Stimulated activated CD8-positive, alpha-beta memory T cell treated with anti-CD3 and anti-CD28 coated beads, Interleukin-7, amount 100 ng/mL, for 24 hours (primary cell): ENCODE measurements at places on chromosomes 1 and 21.

- no peak for DNase-seq
These were observed at the start of gene FCER1G for GRCh38 chr1:161215076-161215475. Gene FCER1G (plus strand): TSS chr1:161215295. CDS start chr1:161215322, 27 bp downstream.

DNA sequence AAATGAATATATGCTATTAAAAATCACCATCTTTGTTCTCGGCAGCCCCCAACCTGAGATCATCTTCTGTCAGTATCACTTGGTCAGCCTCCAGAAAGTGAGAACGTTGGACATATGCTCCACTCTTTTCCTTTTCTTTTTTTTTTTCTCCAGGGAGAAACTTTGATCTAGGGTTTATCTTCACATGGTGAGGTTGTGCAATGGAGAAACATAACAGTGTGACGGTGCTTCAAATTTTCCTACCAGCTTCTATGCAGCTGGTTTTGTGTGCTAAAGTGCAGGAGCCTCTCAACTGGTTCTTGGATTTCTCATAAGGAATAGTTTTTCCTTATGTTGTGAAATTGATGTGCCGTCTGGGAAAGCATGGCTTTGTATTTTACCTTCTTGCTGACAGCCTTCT, 1202.9 kb downstream of the NCAM2 start:
- no peak for DNase-seq

- no peak for DNase-seq
These were observed 30.0 kb downstream of the PODN start for GRCh38 chr1:53091841-53092645.

DNA sequence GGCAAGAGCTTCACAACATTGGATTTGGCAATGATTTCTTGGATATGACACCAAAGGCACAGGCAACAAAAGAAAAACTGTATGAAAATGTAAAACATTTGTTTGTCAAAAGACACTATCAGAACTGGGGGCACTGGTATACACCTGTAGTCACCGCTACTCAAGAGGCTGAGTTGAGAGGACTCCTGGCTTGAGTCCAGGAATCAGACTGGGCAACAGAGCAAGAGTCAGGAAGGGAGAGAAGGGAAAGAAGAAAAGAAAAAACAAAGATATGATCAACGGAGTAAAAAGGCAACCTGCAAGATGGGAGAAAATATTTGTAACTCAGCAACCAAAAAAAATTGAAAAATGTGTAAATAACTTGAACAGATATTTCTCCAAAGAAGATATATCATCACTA, 6.0 kb upstream of the TUT4 start:
- no peak for DNase-seq

GRCh38 chr1:233290396-233291034, 5.0 kb downstream of the PCNX2 start:
- no peak for DNase-seq

- no peak for DNase-seq
These were observed 165.8 kb upstream of the CAMK1G start for GRCh38 chr1:209417761-209418160.

- no peak for DNase-seq
These were observed 47.9 kb downstream of the SLC19A1 start for GRCh38 chr21:45494135-45494850.

DNA sequence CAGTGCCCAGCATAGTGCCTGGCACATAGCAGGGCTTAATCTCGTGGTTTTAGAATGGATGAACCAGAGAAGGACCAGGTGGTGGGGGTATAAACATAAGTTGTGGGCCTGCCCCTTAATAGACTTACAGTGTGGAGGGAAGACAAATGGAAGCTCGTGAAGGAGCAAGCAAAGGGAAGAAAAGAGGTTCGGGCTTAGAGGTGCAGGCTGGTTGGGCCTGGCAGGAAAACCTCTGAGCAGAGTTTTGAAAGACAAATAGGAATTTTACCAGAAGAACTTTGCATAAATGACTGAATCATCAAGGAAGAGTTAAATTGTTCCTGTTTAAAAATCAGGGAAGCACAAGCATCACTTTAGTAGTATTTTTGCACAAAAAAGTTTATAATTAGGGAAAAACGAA, 4.5 kb downstream of the RHOU start:
- DNase-seq: no peak

DNA sequence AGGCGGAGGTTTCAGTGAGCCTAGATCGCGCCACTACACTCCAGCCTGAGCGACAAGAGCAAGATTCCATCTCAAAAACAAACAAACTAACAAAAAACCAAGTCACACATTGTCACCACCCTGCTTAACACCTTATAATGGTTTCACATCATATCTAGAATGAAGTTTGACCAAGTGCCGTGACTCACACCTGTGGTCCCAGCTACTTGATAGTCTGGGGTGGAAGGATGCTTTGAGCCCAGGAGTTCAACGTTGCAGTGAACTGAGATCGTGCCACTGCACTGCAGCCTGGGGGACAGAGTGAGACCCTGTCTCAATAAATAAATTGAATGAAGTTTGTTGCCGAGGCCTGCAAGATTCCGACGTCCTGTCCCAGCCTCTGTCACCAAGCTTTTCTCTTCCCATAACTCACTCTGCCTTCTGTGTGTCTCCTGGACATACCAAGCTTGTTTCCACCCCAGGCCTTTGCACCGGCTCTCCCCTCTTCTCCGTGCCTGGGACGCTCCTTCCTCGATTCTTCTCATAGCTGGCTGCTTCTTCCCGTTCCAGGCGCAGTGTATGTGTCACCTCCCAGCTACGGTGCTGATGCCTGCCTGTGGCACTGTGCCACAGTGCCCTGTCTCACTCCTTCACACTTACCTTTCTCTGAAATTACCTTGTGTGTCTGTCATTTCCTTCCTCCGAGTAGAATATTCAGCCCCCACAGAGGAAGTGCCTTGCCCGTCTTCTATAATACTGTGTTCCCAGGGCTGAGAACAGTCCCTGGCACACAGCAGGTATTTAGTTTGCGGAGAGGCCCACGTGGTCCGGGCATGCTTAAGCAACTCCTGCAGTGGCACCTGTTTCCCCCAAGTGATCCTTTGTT, 3.8 kb upstream of the SELENON start:
- no peak for DNase-seq

DNA sequence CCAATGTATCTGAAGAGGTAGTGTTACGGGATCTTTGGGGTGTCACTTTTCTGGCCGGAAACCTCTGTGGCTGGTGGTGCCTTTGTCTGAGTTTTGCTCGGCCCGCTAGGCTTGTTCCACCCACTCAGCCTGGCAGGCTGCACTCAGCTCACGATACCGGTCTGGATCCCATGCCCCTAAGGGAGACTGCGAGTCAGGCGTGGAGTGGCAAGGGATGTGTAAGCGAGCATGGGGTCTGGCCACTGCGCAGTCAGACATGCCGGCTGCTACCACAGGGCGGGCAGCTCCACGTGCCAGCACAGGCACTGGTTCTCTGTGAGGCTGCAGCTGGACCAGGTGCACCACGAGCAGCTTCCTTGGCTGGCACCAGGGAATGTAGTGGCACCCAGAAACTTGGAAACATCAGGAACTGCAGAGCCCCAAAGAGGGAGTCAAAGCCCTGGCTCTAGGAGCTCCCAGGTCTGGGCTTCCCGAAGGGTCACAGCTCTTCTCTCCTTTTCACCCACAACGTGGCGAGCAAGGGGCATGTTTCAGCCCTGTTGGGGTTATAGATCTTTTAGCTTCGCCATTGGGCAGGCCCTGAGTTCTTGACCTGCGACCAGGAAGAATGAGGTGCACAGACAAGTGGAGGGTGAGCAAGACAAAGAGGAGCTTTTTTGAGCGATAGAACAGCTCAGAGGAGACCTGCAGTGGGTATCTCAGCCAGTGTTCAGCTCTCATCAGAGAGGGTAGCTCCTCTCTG, 23.8 kb upstream of the LRRC8C start:
- DNase-seq: no peak

DNA sequence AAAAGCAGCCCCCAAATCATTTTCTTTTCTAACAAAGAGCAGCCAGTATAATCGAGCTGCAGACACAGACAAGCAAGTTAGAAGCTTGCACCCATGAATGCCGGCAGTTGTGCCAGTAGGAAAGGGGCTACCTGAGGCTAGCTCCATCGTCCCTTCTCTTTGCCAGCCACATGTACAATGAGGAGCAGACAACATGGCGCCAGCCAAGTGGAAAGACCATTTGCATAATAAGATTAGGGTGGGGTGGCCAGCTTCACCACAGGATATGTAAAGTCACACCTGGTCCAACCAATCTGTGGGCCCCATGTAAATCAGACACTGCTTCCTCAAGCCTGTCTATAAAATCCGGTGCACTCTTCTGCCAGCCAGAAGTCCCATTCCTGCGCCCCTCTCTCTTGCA, 103.7 kb downstream of the CCDC185 start:
- no peak for DNase-seq

GRCh38 chr21:33775100-33775828, 133.0 kb downstream of the ITSN1 start:
- DNase-seq: no peak

DNA sequence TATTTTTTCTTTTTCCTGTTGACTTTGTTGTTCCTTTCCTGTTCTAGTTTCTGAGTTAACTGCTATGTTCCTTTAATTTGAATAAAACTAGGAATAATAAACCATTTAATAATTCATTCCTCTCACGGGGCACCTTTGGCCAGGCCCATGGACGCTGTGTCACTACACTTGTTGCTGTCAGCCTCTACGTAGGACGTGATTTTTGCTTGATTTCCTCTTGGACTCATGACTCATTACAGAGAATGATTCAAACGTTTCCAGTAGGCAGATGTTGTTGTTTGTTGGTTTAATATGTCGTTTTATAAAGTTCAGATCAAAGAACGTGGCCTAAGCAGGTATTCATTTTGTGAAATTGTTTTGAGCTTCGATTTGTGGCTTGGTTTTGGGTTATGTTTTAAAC, 9.1 kb upstream of the SLC19A1 start:
- no peak for DNase-seq

DNA sequence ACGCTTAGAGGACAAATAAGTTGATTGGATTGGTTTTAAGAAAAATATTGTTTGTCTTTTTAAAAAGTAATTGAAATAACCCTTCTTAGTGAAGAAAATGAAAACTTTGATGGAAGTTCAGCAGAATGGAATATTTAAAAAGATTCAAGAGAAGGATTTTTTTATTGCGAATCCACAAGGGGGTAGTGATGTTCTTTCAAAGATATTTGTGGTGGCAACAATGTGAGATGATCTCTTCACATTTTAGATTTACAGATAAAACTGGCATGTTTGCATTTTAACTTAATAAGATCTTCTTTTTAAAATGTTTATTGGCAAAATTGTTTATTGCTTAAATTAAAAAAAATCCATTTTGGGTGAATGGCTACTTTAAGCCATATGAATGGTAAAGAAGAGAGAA, 8.9 kb downstream of the CAMTA1 start:
- DNase-seq: no peak

DNA sequence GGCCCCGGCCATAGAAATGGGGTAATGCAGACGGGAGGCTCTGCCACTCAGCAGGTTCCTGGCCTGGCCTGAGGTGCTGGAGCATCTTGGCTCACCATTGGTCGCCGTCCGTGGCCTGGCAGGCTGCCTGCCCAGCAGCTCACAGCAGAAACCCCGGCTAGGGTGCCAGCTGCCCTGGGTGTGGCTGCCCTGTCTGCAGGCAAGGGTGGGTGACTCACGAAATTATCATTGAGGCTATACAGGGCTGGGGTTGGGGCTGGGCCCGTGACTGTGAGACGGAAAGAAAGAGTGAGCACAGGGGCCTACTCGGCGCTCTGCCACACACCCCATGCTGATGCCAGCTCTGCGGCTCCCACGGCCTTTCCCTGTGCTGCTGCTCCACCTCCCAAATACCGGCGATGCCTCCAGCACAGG, 8.0 kb upstream of the PKP1 start:
- DNase-seq: no peak

- no peak for DNase-seq
These were observed 72.2 kb upstream of the IFFO2 start for GRCh38 chr1:19028546-19029129.

DNA sequence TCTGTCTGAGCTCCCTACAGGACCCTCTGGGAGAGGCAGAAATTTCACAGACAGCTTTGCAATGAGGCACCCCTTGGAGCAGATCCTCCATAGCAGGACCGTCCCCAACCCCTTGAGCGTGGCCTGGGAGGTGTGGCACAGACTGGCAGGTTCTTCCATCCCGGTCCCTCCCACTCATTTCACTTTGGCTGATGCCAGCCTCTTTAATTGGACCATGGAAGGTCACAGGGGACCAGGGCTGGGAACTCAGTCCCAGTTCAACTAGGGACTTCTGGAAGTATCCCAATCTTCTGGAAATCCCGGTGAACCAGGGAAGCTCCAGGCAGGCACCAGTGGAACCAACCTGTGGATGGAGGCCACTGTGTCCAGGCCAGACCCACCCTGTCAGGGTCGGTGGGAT, 83.7 kb downstream of the SPSB1 start:
- no peak for DNase-seq

- no peak for DNase-seq
These were observed 41.0 kb upstream of the KCNK1 start for GRCh38 chr1:233572896-233573295.

DNA sequence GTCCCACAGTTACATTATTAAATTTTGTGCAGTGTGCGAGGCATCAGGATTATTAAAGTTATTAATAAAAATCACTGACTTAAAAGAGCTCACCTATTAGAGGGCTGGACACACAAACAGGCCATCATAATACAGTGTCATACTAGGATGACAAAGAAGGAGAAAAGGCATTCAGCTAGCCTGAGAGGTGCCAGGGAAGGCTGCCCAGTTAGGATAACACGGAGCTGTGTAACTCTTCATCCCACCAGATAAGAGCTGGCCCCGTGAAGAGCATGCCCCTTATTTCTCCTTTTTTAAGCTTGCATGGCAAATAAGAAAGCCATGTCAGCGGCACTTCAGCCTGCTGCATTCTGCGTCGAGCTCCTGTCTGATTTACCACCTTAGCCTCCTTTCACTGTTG, 109.5 kb downstream of the KCNK1 start:
- no peak for DNase-seq

DNA sequence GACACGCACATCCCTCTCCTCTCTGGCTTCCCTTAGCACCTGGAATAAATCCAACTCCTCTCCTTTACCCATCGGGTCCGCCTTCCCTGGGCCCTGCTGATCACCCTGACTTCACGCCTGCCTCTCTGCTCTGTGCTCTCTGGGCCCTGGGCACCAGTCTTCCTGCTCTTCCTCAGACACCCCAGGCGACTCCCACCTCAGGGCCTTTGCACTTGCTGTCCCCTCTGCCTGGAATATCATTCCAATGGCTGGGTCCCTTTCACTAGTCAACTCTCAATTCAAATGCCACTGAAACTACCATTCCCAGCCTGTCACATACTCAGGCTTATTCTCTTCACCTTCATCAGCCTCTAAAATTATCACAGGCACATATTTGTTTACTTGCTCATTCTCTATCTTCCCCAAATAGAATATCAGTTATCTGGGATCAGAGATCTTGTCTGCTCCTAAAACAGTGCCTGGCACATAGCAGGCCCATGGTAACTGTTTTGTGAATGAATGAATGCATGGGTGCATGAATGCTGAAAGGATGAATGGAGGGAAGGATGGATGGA, 27.2 kb upstream of the SELENON start:
- no peak for DNase-seq

- no peak for DNase-seq
These were observed 25.2 kb downstream of the IL12RB2 start for GRCh38 chr1:67332653-67333529.

GRCh38 chr1:107474877-107475612, 334.2 kb downstream of the NTNG1 start:
- DNase-seq: no peak
